ENCODE measurements at places on chromosomes 6 and 20.
A peak's percentile ranks its signal among the peaks of the same experiment; 100 is the strongest.

DNA sequence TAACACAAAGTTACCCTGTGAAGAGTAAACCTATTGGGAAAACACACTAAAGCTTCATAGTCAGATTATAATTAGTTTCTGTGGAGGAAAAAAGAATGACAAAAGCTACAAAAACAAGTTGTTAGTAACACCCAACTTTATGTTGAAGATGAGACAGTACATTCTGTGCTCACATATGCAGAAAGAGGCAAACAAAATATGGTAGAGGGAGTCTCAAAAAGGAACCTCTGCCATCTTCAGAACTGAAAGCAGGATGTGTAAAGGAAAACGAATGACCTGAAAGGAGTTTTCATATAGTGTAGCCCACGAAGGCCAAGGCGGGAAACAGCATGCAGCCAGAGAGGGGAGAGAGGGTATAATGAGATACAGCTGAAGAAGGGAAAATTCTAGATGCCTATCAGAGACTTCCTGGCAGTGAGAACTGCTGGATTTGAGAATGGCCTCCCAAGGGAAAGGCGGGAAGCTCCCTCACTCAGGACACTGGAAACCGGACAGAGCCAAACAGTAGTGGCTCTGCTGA, 84.1 kb upstream of the HEY2 start:
- no peak for DNase-seq

- no peak for DNase-seq
Measured at GRCh38 chr6:89321131-89321970, 6.3 kb upstream of the GABRR2 start.

DNA sequence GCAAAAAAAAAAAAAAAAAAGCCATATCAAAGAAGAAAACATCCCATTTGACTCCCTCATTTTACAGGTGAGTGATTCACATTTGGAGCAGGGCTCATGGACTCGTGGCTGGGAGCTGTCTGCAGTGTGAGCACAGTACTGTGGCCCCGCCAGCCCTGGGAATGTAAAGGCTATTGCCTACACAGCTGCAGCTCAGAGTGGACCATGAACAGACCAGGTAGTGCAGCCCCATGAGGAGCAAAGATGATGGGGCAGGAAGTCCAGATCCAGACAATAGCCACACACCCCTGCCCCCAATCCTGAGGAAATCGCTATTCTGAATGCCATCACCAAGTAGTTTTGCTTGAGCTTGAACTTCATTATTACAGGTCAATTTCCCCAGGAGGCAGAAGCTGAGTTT, 55.4 kb downstream of the LINC00237 start:
- no peak for DNase-seq

DNA sequence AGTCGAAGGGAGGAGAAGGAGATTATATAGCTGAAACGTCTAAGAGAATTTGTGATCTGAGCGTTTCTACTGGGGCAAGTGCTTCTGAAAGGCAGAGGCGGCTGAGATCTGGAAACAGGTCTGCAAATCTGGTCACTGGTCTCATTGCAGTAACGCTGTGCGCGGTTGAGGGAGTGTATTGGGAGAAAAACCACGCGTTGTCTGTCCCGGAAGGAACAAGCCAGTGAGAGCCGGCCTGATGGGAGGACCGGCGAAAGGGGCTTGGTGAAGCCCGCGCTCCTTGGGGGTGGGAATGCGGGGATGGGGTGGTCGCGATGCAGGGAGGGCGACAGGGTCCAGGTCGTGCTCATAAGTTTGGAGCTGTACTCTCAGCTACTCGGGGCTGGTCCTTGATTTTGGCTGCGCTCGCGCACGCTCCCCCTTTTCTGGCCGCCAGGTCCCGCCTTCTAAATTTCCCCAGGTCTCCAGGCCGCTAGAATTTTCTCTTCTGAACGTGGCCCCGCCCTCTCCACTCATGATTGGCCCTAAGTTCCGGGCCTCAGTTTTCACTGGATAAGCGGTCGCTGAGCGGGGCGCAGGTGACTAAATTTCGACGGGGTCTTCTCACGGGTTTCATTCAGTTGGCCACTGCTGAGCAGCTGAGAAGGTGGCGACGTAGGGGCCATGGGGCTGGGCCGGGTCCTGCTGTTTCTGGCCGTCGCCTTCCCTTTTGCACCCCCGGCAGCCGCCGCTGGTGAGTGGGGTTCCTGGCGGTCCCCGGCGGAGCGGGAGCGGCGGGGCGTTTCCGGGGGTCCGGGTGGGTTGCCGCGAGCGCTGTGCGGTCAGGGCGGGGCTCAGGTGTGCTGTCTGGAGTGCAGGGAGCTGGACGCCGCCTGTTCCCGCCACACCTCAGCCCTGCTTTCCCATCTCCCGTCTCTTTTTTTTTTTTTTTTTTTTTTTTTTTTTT, at the start of gene MICB:
MICB (plus strand) TSS at position 615 of the 946 bp plus-strand sequence; CDS start at position 664, 49 bp downstream.
- DNase-seq = peak; percentile 64

- DNase-seq = no peak
Measured at GRCh38 chr6:159443417-159443920, 249.6 kb downstream of the SOD2 start.

DNA sequence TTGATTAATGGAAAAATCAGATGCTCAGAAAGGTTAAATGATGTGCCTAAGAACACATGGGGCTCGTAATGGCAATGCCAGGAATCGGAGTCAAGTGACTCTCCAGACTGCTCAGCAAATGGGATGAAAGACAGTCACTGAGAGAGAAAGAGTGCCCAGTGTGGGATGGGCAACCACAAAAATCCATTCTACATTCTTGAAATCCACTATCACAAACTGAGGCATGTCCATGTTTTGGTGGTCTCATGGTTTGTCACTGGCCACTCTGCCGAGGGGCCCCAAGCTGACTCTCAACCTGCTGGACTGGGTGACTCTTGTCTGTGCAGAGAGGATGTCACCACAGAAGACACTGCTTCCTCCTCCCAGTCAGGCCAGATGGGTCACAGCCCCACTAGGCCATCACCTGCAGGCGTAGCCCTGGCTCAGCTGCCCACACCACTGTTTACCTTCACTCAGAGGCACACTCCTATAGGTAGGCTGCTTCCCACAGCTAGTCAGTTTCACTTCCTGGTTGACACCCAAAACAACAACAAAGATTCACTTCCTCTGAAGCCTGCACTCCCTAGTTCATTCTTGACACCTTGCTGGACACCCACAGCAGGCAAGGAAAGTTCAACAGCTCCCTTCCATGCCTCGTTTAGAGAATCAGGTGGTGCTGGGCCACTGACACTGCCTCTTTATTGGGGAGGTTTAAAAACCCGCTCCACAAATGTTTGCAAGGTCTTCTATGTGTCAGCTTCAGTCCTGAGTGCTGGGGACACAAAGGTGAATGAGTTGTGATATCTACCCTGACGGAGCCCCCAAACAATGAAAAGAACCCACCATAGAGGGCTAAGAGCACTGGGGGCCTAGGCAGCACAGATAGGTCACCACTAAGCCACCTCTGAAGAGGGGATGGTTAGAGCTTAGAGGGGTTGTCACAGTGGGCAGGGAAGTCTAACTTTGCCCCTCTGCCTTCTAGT, 21.7 kb downstream of the MAP1LC3A start:
- DNase-seq = no peak

- peak; percentile 33 for DNase-seq
Measured at GRCh38 chr6:166862287-166862977, 93.9 kb downstream of the RNASET2 start.

- DNase-seq = no peak
Measured at GRCh38 chr6:153129873-153130514, 1.1 kb downstream of the RGS17 start.

DNA sequence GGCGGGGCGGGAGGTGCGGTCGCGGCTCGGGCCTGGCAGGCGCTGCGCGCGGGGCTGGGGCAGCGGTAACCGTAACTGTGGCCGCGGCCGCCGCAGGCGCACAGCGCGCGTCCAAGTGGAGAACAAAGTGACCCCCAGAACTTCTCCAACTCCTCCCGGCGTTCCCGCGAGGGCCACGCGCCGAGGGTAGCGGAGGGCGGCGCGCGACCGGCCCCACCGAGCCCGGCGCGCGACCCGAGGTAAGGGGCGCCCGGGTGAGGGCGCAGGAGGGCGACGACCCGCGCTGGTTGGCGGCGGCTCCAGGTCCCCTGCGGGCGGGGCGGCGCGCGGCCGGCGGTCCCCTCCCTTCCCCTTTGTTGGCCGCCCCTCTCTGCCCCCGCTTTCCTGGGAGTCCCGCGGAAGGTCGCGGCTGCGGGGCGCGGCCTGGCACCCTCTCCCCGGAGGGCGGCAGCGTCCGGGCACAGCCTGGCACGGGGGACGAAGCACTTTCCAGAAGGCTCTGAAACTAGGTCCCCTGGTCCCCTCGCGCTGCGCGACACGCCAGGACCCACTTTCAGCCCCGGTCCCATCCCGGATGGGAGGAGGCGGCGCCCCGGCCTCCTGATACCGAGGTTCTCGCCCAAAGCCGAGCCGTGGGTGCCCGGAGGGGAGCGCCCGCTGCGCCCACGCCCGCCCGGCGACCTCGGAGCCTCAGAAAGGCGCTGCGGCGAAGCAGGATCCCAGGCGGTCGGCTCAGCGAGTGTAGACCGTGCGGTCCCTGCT, at the start of gene TIAM2:
TIAM2 (plus strand) TSS at position 62 of the 762 bp plus-strand sequence. CDS start 133,909 bp downstream, outside the sequence.
- DNase-seq = no peak

DNA sequence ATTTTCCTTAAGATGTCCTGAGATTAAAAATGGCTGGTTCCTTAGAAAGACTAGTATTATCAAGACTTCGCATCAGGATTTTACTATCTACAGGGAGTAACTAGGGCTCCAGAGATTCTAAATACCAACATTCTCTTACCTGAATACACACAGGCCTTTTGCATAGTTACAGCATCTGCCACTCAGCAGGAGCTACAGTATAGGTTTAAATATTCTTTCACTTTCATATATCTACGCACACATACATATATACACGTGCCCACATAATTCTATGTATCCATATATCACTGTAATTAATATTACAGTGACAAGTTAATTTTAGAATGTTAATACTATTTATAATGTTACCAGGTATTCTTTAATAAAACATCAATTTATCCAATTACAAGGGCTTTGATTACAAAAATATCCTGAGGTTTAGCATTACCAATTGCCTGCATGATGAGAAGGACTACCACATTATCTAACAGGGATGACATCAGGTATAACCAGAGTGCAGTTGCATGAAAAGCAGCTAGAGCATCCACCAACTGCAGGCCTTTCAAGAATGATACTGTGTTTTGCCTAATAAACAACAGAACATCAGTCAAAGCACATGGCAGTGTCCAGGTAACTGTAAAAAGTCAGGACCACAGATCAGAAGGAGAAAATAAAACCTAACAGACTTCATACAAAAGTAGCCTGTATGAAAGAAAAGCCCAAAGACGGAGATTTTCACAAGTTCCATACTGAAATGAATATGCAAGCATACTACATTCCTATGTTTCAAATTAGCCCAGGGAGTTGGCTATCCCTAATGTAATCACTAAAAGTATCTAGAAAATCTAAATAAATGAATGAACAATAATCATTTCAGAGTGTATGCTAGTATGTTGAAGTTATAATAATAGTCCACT, 268.7 kb downstream of the PTPRK start:
- no peak for DNase-seq

DNA sequence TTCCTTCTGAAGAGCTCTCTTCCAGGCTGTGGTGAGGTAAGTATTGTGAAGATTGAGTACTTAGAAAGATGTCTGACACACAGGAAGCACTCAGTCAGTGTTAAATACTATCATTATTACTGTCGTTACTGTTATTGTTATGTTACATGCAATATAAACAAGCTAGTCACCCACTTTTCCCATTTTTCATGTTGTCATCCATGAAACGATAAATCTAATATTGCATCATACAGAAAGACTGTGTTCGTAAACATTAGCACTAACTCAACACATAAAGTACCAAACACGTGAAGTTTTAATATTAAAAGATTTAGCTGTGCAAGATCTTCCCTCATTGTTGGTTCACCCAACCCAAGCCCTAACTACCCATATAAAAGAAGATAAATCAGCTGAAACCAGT, 109.2 kb upstream of the NRSN1 start:
- DNase-seq = no peak

- DNase-seq = no peak
Measured at GRCh38 chr6:143232849-143233248, 172.2 kb downstream of the AIG1 start.

GRCh38 chr20:50224531-50225255, 34.1 kb downstream of the CEBPB start:
- no peak for DNase-seq

DNA sequence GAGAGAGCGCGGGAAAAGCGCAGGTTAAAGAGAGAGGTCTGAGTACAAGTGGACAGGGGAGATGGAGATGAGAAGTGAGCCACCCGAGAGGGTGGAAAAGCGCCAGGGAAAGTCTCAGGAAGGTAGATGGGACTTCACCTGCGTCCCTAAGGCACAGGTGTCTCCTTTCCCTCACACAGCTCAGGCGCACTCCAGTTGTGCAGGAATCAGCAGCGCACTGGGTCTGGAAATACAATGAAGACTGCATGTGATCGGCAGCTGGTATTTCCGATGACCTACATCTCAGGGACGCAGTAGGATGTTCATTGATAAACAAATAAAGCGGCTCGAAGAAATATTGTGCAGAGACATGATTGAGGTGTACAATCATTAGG, 432 bp upstream of the KHDRBS2 start:
- DNase-seq = no peak

GRCh38 chr20:47740121-47740861, 45.0 kb downstream of the SULF2 start:
- no peak for DNase-seq

DNA sequence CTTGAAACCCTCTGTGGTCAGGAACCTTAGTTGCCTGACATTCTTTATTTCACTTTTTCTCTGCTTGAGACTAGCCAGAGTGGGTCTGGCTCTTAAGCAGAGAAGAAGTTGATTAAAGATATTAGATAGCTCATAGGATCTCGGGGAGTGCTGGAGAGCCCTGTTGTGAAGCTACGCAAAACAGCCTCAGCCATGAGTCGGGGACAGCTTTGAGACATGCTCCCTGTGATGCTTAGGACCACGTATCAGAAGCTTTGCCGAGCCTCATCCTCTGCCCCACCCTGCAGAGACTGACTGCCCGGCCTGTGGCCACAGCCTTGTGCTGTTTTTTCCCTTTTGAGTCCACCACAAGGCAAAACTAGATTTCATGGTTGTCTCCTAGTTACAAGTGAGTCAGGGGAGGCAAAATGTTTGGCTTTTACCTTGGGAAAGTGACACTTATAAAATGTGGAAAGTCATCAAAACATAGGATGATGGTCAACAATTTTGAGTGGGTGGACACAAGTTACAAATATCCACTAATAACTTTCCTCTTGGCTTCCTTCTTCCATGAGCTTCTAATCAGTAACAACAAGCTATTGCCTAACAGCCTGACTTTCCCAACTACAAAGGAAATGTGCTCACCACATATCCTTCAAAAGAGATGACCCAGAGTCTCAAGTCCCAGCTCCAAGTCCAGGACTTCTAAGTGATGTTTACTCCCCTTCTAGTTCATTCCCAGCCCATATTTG, 108.4 kb downstream of the JAG1 start:
- no peak for DNase-seq

GRCh38 chr6:88119769-88120168, 46.4 kb downstream of the CNR1 start:
- DNase-seq = peak; percentile 57

Data from left kidney (tissue), 8 donors.